Chondrocyte (in vitro differentiated cells): ENCODE measurements at places on chromosomes 6 and 20. TPM values are rescaled to one million over a fixed set of nuclear protein-coding genes. Genes with fewer than 3 reads are reported as not detected.

HLA-DOB gene
- total RNA-seq, result 0.25 to 0.56 TPM in 2 of 3 replicates, not detected in the other

HSF2 gene
- total RNA-seq, result 11.0 to 12.3 TPM (median 11.2 TPM) in 3 replicates

TSHZ2 gene
- total RNA-seq, result 0.28 to 0.37 TPM in 2 of 3 replicates, not detected in the other

TNFRSF21 gene
- total RNA-seq, result 4.3 to 23.1 TPM (median 20.2 TPM) in 3 replicates

UNC5CL gene
- total RNA-seq, result 0.25 to 0.36 TPM in 2 of 3 replicates, not detected in the other

DPPA5 gene
- total RNA-seq, result not detected in 3 replicates

FHL5 gene
- total RNA-seq, result not detected in 3 replicates

PMEPA1 gene
- 151 to 298 TPM (median 163 TPM) in 3 replicates for total RNA-seq

RIOK1 gene
- total RNA-seq, result 13.7 to 24.5 TPM (median 14.4 TPM) in 3 replicates

- no peak for DNase-seq
- peaks cover 38% of the 10 kb centered on the region for H3K4me1 ChIP-seq
- H3K27ac ChIP-seq, result peak overlapping the region; percentile 84
- H3K27me3 ChIP-seq, result no peaks in the 10 kb centered on the region
- H3K4me3 ChIP-seq, result no peak overlapping the region
Measured at GRCh38 chr6:2072453-2072852, 173.0 kb downstream of the GMDS start.

GRCh38 chr6:137688230-137688971, 178.7 kb upstream of the TNFAIP3 start:
- no peak for DNase-seq
- no peaks in the 10 kb centered on the region for H3K27me3 ChIP-seq
- no peaks in the 10 kb centered on the region for H3K36me3 ChIP-seq

- H3K27me3 ChIP-seq, result no peaks in the 10 kb centered on the region
- DNase-seq, result no peak
- no peak overlapping the region for H3K4me3 ChIP-seq
Measured at GRCh38 chr6:38054527-38055202, 235.1 kb downstream of the ZFAND3 start.

DNA sequence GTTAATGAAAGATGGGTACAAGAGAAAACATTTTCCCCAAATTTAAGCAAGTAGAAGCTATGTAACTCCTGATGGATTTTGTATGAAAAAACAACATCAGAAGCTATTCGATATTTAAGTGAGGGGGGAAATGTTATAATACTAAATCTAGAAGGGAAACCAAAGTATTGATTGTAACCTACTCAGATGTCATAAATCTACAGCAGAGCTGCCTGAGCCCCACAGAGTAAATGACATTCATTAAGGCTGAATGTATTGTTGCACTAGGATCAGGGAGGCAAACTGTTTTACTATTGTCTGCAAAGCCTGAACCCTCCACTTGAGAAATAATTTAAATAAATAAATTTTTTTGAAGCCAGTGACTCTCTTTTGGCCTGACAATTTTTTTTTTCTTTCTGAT, 19.3 kb downstream of the ANKRD6 start:
- H3K27me3 ChIP-seq, result no peaks in the 10 kb centered on the region
- DNase-seq, result no peak
- H3K27ac ChIP-seq, result no peak overlapping the region
- H3K4me1 ChIP-seq, result peaks cover 23% of the 10 kb centered on the region
- H3K4me3 ChIP-seq, result no peak overlapping the region

DNA sequence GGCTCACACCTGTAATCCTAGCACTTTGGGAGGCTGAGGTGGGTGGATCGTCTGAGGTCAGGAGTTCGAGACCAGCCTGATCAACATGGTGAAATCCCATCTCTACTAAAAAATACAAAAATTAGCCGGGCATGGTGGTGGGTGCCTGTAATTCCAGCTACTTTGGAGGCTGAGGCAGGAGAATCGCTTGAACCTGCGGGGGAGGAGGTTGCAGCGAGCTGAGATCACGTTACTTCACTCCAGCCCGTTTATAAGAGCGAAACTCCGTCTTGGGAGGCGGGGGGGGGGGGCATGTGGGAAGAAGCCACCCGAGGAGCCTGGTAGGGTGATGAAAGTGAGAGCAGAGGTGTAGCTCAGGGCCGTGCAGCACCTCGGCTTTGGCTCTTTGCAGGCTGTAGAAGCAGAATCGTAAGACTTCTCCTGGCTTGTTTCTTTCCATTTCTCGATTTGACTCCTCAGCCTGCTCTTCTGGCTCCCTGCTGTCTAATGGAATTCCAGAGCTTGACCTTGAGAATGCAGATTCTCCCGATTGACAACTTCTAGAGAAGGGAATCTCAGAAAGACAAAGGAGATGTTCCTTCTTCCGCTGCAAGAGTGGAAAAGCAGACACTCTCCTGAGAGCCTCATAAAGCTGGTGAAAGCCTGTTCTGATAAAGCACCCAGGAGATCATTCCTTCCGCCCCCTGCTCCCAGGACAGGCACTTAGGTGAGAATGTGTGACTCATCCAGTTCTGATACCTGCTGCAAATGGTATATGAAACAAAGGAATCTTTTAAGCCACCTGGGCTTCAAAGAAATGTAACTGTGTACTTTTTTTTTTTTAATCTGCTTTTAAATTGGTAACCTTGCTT, 26.0 kb upstream of the PPP1R16B start:
- H3K4me3 ChIP-seq, result no peak overlapping the region
- peaks cover 3% of the 10 kb centered on the region for H3K4me1 ChIP-seq
- no peaks in the 10 kb centered on the region for H3K27me3 ChIP-seq
- H3K27ac ChIP-seq, result no peak overlapping the region
- no peak for DNase-seq

- H3K27me3 ChIP-seq, result peaks cover 17% of the 10 kb centered on the region
- H3K27ac ChIP-seq, result no peak overlapping the region
- no peak overlapping the region for H3K4me3 ChIP-seq
- no peak for DNase-seq
- H3K36me3 ChIP-seq, result no peaks in the 10 kb centered on the region
- peaks cover 2% of the 10 kb centered on the region for H3K4me1 ChIP-seq
Measured at GRCh38 chr6:46876126-46876525, 45.6 kb downstream of the ADGRF5 start.

- H3K4me3 ChIP-seq, result no peak overlapping the region
- H3K4me1 ChIP-seq, result no peaks in the 10 kb centered on the region
- peaks cover 3% of the 10 kb centered on the region for H3K36me3 ChIP-seq
- no peak for DNase-seq
- H3K27ac ChIP-seq, result no peak overlapping the region
Measured at GRCh38 chr6:101650402-101651100, 257.0 kb downstream of the GRIK2 start.

DNA sequence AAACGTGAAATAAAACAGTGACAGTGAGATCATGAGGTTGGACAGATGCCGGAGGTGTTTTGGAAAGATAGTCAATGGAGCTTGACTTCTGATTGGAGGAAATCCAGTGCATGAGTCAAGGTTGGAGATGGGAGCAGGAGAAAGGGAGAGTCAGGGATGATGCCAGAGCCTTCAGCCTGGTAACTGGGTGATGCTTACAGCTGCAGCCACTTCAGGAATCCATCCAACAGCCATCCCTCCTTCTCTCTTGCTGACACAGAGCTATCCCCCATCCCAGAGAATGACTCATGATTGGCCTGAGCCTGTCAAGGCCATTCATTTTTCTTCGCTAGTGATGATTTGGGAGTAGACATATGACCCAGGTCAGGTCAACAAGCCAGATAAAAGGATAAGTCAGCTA, 112.8 kb downstream of the SAMD5 start:
- no peak overlapping the region for H3K27ac ChIP-seq
- H3K27me3 ChIP-seq, result no peaks in the 10 kb centered on the region
- no peak overlapping the region for H3K4me3 ChIP-seq
- no peak for DNase-seq
- peaks cover 28% of the 10 kb centered on the region for H3K4me1 ChIP-seq
- no peaks in the 10 kb centered on the region for H3K36me3 ChIP-seq

GRCh38 chr20:21804802-21805201, 99.3 kb downstream of the PAX1 start:
- no peak overlapping the region for H3K4me3 ChIP-seq
- H3K36me3 ChIP-seq, result no peaks in the 10 kb centered on the region
- no peak overlapping the region for H3K27ac ChIP-seq
- no peaks in the 10 kb centered on the region for H3K4me1 ChIP-seq
- no peaks in the 10 kb centered on the region for H3K27me3 ChIP-seq
- no peak for DNase-seq

GRCh38 chr6:74626288-74626687, 579.6 kb downstream of the COL12A1 start:
- H3K36me3 ChIP-seq, result peaks cover 11% of the 10 kb centered on the region
- no peak for DNase-seq
